ENCODE measurements at places on chromosomes 2 and 18. TPM values are rescaled to one million over a fixed set of nuclear protein-coding genes. Genes with fewer than 3 reads are reported as not detected.

The STAT1 gene
- total RNA-seq: 559 TPM

The FAM237A gene
- total RNA-seq: not detected

The CHRND gene
- 0.36 TPM for total RNA-seq

The BMPR2 gene
- 51.6 TPM for total RNA-seq

The HES6 gene
- 144 TPM for total RNA-seq

The C2orf66 gene
- under 0.01 TPM for total RNA-seq

The SERPINB13 gene
- not detected for total RNA-seq

The ABCB11 gene
- not detected for total RNA-seq

The MBD1 gene
- total RNA-seq: 55.7 TPM

The DYNAP gene
- not detected for total RNA-seq

The ALK gene
- 0.69 TPM for total RNA-seq

The GPR45 gene
- not detected for total RNA-seq

The CFAP221 gene
- not detected for total RNA-seq

The ZAP70 gene
- not detected for total RNA-seq

The TMEM163 gene
- not detected for total RNA-seq

The B4GALT6 gene
- total RNA-seq: 9.3 TPM

The RIT2 gene
- total RNA-seq: not detected

The CPO gene
- total RNA-seq: not detected

The UGT1A6 gene
- total RNA-seq: not detected

The CCDC102B gene
- total RNA-seq: 0.34 TPM

The STPG4 gene
- total RNA-seq: 0.36 TPM

The ANKRD30BL gene
- not detected for total RNA-seq

The GPBAR1 gene
- under 0.01 TPM for total RNA-seq

The DDX18 gene
- total RNA-seq: 44.7 TPM

The MREG gene
- total RNA-seq: 57.1 TPM

The CFAP65 gene
- under 0.01 TPM for total RNA-seq

The RGPD8 gene
- 14.5 TPM for total RNA-seq

The FEV gene
- total RNA-seq: not detected

The PLB1 gene
- total RNA-seq: under 0.01 TPM

The CCDC150 gene
- total RNA-seq: 6.5 TPM

The NOL4 gene
- not detected for total RNA-seq

The DSC3 gene
- total RNA-seq: not detected

The CKAP2L gene
- 6.5 TPM for total RNA-seq

The SOWAHC gene
- 16.0 TPM for total RNA-seq

The GLB1L gene
- 16.7 TPM for total RNA-seq

The PLA2R1 gene
- 0.93 TPM for total RNA-seq

The RESP18 gene
- total RNA-seq: not detected

The AGXT gene
- total RNA-seq: not detected

The SERPINB5 gene
- total RNA-seq: not detected

The PAIP2B gene
- 0.73 TPM for total RNA-seq

The RFTN2 gene
- 2.0 TPM for total RNA-seq

The G6PC2 gene
- total RNA-seq: not detected

The CCDC68 gene
- total RNA-seq: not detected

The SMYD1 gene
- not detected for total RNA-seq

The SH2D6 gene
- 1.4 TPM for total RNA-seq

The LRRTM4 gene
- total RNA-seq: not detected

The GKN2 gene
- not detected for total RNA-seq

The SERPINB10 gene
- not detected for total RNA-seq

The BCL11A gene
- 0.67 TPM for total RNA-seq

The CLEC4F gene
- not detected for total RNA-seq

The SNTG2 gene
- total RNA-seq: not detected

The UGT1A5 gene
- total RNA-seq: not detected

The PDK1 gene
- total RNA-seq: 4.1 TPM

The FAHD2B gene
- 28.2 TPM for total RNA-seq

The PSMA8 gene
- total RNA-seq: not detected

The RGPD4 gene
- total RNA-seq: not detected

The CYTIP gene
- total RNA-seq: not detected
